ENCODE measurements at places on chromosomes 1 and 21. TPM values are rescaled to one million over a fixed set of nuclear protein-coding genes. Genes with fewer than 3 reads are reported as not detected.

- peak; percentile 41 for DNase-seq
- H3K27me3 ChIP-seq, result no peaks in the 10 kb centered on the region
- no peak overlapping the region for H3K4me3 ChIP-seq
- peak overlapping the region; percentile 12 for H3K27ac ChIP-seq
- H3K4me1 ChIP-seq, result peaks cover 9% of the 10 kb centered on the region
Measured at GRCh38 chr1:41683681-41684500, 199.4 kb upstream of the EDN2 start.

Gene FAM151A
- not detected for polyA plus RNA-seq

GRCh38 chr1:107430540-107431228 is 289.8 kb downstream of the NTNG1 start:
- no peaks in the 10 kb centered on the region for H3K4me1 ChIP-seq
- no peaks in the 10 kb centered on the region for H3K27me3 ChIP-seq
- peak; percentile 38 for DNase-seq
- H3K4me3 ChIP-seq, result no peak overlapping the region
- no peaks in the 10 kb centered on the region for H3K36me3 ChIP-seq
- H3K27ac ChIP-seq, result no peak overlapping the region

DNA sequence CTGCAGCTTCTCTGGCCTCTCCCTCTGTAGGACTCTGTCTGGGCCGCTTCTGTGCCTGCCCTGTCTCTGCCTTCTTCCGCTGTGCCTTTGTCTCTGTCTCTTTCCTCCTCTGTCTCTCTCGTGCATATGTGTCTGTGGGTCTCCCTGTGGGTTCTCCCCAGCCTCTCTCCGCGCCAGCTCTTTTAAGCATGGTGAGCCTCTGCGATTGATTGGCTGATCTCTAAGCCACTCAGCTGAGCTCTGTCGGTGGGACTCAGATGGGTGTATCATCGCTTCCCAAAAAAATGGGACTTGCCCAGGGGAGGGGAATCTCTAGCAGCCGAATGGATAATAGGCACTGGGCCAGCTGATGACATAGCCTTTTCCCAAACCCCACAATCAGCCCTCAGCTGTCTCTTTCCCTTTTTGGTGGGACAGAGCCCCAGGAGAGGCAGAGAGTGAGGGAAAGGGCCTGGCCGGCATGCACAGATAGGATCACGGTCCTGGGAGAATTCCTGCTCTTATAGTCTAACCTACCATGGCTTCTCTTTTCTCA is at the start of gene ADAMTS4:
TSS of gene ADAMTS4 (minus strand) at position 158 of the 535 bp plus-strand sequence. CDS start 427 bp downstream, outside the sequence.
- no peaks in the 10 kb centered on the region for H3K27me3 ChIP-seq
- DNase-seq, result peak; percentile 76
- no peak within 1 kb of the TSS for H3K4me3 ChIP-seq
- H3K36me3 ChIP-seq, result peaks cover 5% of the 10 kb centered on the region
- peak within 1 kb of the TSS; percentile 2 for H3K27ac ChIP-seq

DNA sequence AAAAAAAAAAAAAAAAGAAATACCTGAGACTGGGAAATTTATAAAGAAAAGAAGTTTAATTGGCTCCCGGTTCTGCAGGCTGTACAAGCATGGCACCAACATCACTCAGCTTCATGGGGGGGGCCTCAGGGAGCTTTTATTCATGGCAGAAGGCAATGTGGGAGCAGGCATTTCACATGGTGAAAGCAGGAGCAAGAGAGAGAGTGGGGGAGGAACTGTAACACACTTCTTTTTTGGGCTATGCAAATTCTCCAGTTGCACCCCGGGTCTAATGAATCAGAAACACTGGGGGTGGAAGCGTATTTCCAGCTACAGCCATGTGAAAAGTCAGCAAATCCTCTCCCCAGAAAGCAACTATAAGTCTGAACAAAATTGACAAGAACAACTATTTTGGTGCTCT is 11.8 kb upstream of the SOD1 start:
- H3K27me3 ChIP-seq, result no peaks in the 10 kb centered on the region
- no peak overlapping the region for H3K27ac ChIP-seq
- DNase-seq, result no peak
- H3K4me1 ChIP-seq, result no peaks in the 10 kb centered on the region
- H3K36me3 ChIP-seq, result no peaks in the 10 kb centered on the region
- H3K4me3 ChIP-seq, result no peak overlapping the region

DNA sequence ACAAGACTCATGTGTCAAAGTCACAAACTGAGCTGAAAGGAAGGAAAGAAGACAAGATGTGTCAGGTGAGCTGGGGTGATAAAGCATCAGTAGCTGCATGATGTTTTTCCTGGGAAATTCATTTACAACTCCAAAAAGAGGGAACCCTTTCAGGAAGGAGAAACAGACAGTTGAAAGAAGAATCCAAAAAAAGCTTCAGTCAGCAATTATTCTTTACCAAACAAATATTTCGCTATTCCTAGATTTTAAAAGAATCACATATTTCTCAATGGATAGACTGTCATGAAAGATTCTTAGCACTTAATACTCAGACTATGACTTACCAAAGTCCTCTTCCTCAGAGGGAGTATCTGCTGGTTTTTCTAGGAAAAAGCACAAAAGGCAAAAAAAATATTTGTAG is 214.7 kb downstream of the SLC44A5 start:
- no peaks in the 10 kb centered on the region for H3K4me1 ChIP-seq
- no peaks in the 10 kb centered on the region for H3K36me3 ChIP-seq
- no peak overlapping the region for H3K4me3 ChIP-seq
- no peak for DNase-seq

Gene HORMAD1
- not detected for polyA plus RNA-seq

- no peaks in the 10 kb centered on the region for H3K36me3 ChIP-seq
- H3K27ac ChIP-seq, result no peak overlapping the region
- H3K27me3 ChIP-seq, result no peaks in the 10 kb centered on the region
- H3K4me3 ChIP-seq, result no peak overlapping the region
Measured at GRCh38 chr1:7508052-7508933, 262.8 kb upstream of the VAMP3 start.

DNA sequence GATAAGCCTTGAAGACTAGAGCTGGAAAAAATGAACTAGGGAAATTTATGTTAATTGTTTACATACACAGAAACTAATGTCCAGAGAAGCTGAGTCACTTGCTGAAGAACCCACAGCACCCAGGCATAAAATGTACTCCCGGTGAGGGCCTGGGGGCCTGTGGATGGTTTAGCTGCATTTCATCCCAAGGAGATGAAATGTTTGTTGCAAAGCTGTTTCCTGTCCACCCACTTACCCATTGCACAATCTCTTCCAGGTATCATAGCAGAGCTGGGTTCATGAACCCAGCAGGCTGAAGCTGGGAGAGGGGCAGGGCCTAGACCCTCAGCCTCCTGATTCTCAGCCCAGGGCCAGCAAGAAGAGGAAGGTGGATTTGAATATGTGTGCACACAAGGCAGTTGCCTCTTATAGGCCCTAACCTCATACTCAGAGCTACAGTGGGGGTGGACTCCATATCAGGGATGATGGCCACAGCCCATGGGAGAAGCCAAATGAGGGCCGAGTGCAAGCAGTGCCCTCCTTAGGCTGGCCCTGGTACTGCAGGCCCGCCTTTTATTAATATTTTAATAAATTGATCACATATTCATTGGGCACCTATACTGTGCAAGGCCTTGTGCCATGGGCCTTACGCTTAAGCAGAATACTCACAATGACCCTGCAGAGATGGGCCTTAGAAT is 110.8 kb downstream of the LACTBL1 start:
- peak overlapping the region; percentile 30 for H3K27ac ChIP-seq
- peaks cover 7% of the 10 kb centered on the region for H3K4me1 ChIP-seq
- peaks cover 24% of the 10 kb centered on the region for H3K36me3 ChIP-seq
- no peak overlapping the region for H3K4me3 ChIP-seq
- DNase-seq, result peak; percentile 80

Gene MSH4
- 0.02 TPM for polyA plus RNA-seq

DNA sequence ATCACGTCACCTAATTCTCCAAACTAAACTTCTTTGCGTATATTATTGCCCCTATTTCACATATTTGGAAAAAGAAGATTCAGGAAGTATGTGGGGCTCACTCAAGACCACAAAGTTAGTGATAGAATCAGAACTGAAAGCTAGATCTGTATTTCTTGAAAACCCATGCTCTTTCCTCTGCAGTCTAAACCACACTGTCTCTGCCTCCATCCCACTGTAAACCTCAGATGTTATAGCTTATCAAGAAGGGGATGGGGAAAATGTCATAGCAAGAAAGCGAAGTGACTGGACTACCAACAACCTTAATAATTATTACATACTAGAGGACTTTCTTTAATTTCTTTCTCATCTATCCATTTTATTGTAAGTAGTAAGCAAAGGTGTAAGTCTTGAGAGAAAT is 257.7 kb upstream of the SGIP1 start:
- no peak overlapping the region for H3K4me3 ChIP-seq
- no peaks in the 10 kb centered on the region for H3K36me3 ChIP-seq
- peaks cover 18% of the 10 kb centered on the region for H3K4me1 ChIP-seq
- no peak overlapping the region for H3K27ac ChIP-seq

GRCh38 chr1:212922016-212922415 is 28.3 kb upstream of the VASH2 start:
- DNase-seq, result no peak
- H3K4me1 ChIP-seq, result peaks cover 2% of the 10 kb centered on the region
- H3K36me3 ChIP-seq, result no peaks in the 10 kb centered on the region
- H3K27ac ChIP-seq, result no peak overlapping the region
- H3K27me3 ChIP-seq, result peaks cover 29% of the 10 kb centered on the region
- no peak overlapping the region for H3K4me3 ChIP-seq

- no peak overlapping the region for H3K4me3 ChIP-seq
- no peaks in the 10 kb centered on the region for H3K27me3 ChIP-seq
- H3K4me1 ChIP-seq, result peaks cover 13% of the 10 kb centered on the region
- no peak overlapping the region for H3K27ac ChIP-seq
- no peaks in the 10 kb centered on the region for H3K36me3 ChIP-seq
Measured at GRCh38 chr1:183739082-183739481, 65.8 kb upstream of the RGL1 start.

DNA sequence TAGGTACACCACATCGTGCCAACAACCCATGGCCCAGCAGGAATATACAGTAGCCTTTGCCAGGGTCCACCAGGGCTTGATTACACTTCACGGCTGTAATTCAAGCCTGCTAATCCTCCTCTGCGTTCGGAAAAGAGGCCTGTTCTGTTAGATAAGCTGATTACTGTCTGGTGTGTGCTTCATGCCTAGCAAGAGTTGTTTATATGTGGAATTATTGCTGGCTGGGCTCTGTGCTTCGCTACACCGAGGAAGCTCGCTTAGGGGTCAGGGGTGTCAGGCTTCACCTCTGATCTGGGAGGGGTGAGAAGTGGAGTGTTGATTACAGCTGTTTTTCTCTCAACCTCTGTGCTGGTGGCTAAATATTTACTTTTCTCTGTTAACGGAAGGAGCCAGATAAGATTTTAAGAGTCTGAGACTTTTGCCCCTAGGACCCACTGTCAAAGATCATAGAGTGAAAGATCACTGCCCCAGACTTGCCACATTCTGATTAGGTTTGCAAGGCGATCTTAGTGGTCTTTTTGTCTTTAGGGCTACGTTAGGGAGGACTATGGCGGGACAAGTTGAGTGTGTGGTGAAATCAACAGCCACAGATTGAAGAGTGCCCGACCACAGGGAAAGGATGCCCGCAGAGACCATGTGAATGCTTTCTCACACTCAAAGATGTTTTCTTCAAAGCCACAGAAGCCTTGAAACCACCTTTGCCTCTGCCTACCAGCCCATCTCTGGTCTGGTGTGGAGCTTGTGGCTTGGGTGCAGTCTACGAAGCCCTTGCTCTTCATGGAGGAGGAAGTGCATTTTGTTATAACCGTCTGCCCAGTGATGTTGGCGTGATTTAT is 216.1 kb downstream of the PBX1 start:
- peak overlapping the region; percentile 61 for H3K27ac ChIP-seq
- peaks cover 31% of the 10 kb centered on the region for H3K4me1 ChIP-seq
- H3K36me3 ChIP-seq, result no peaks in the 10 kb centered on the region
- no peak overlapping the region for H3K4me3 ChIP-seq
- H3K27me3 ChIP-seq, result no peaks in the 10 kb centered on the region

DNA sequence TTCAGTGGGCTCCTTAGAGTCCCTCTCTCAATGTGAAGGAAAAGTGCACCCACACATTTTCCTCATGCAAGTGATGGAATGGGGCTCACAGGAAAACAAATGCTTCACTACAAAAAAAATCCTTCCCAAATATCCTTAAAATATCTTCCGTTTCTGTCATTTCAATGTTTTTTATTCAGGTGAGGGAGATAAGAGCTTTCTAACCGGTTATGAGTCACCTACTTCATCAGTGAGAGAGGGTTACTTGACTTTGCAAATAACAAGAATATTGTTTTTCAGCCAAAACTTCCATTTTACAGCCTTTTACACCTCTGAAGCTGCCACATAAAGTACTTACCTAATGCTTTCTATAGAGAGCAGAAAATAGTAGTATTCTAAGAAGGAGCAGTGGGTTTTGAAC is 98.3 kb upstream of the CD55 start:
- H3K27ac ChIP-seq, result no peak overlapping the region
- DNase-seq, result no peak
- H3K27me3 ChIP-seq, result no peaks in the 10 kb centered on the region
- no peaks in the 10 kb centered on the region for H3K4me1 ChIP-seq

Gene CD34
- 0.16 TPM for polyA plus RNA-seq

- no peak overlapping the region for H3K4me3 ChIP-seq
- DNase-seq, result no peak
- no peaks in the 10 kb centered on the region for H3K36me3 ChIP-seq
- H3K27me3 ChIP-seq, result no peaks in the 10 kb centered on the region
- H3K27ac ChIP-seq, result no peak overlapping the region
Measured at GRCh38 chr1:82464362-82465001, 663.7 kb downstream of the ADGRL2 start.

Gene MROH9
- polyA plus RNA-seq, result not detected

DNA sequence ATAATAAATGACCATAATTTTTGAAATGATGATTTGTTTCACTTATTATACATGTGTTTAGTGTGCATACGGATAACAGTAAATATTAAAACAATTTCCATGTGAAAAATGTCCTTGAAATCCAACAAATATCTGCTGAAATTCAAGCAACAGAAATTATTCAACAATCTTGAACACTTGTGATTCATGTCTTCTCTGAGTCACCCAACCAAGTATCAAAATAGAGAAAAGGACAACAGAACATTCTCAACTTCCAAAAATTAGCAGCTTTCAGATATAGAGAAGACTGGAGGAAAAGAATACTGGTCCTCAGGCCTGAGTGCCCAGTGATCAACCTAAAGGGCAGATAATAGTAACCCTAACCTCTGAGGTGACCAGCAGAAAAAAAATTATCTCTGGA is 90.8 kb downstream of the VAV3 start:
- H3K27me3 ChIP-seq, result no peaks in the 10 kb centered on the region
- no peak overlapping the region for H3K4me3 ChIP-seq
- DNase-seq, result no peak
- H3K27ac ChIP-seq, result no peak overlapping the region
- no peaks in the 10 kb centered on the region for H3K4me1 ChIP-seq
- H3K36me3 ChIP-seq, result no peaks in the 10 kb centered on the region

Gene ALX3
- not detected for polyA plus RNA-seq

GRCh38 chr1:153393926-153394325 is 3.1 kb upstream of the S100A8 start:
- H3K4me1 ChIP-seq, result no peaks in the 10 kb centered on the region
- H3K27ac ChIP-seq, result no peak overlapping the region
- peaks cover 3% of the 10 kb centered on the region for H3K27me3 ChIP-seq
- no peaks in the 10 kb centered on the region for H3K36me3 ChIP-seq

- no peaks in the 10 kb centered on the region for H3K27me3 ChIP-seq
- no peak for DNase-seq
- H3K4me1 ChIP-seq, result peaks cover 25% of the 10 kb centered on the region
- no peak overlapping the region for H3K27ac ChIP-seq
- H3K4me3 ChIP-seq, result no peak overlapping the region
- H3K36me3 ChIP-seq, result peaks cover 2% of the 10 kb centered on the region
Measured at GRCh38 chr1:12436345-12436658, 181.7 kb downstream of the DHRS3 start.

GRCh38 chr1:157335056-157335455 is 196.9 kb upstream of the ETV3 start:
- DNase-seq, result no peak
- H3K4me3 ChIP-seq, result no peak overlapping the region
- no peaks in the 10 kb centered on the region for H3K27me3 ChIP-seq
- no peak overlapping the region for H3K27ac ChIP-seq
- no peaks in the 10 kb centered on the region for H3K4me1 ChIP-seq

Gene CLIC6
- polyA plus RNA-seq, result not detected
